Left renal cortex interstitium (tissue), 4 donors: ENCODE measurements at places on chromosomes 6 and 20.

DNA sequence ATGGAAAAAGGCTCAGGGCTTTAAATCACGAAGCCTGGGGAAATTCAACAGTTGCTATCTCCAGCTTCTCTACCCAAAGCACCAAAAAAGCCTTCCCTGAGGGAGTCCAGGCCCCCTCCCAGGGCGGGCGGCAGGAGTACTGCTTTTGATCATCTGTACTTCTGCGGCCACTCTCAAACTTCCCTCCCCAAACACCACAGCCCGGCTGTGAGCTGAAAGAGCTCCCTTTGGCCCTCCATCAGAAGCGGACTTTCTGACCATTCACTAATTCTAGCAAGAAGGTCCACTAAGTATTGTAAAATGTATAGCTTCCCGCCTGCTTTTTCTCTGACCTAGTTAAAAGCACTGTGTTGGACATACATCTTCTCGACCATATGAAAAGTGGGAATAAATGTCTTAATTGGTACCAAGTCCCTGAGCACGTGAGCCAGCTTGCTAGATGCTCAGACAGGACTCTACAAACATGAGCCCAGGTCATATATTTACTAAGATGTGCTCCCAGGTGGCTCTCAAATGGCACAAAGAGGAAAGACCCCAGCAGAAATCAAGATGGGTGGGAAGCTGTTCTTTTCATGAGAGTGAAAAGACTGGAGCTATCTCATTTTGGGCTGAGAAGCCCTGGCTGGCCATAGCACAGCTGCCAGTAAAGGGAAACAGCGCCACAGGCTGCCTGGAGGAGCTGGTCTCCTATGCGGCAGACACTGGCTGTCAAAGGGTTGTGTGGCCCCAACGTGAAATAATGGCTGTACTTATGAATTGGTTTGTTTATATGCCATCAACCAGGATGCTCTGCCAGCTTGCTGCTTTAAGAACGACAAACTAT is 58.6 kb downstream of the GFOD1 start:
- DNase-seq, result no peak

DNA sequence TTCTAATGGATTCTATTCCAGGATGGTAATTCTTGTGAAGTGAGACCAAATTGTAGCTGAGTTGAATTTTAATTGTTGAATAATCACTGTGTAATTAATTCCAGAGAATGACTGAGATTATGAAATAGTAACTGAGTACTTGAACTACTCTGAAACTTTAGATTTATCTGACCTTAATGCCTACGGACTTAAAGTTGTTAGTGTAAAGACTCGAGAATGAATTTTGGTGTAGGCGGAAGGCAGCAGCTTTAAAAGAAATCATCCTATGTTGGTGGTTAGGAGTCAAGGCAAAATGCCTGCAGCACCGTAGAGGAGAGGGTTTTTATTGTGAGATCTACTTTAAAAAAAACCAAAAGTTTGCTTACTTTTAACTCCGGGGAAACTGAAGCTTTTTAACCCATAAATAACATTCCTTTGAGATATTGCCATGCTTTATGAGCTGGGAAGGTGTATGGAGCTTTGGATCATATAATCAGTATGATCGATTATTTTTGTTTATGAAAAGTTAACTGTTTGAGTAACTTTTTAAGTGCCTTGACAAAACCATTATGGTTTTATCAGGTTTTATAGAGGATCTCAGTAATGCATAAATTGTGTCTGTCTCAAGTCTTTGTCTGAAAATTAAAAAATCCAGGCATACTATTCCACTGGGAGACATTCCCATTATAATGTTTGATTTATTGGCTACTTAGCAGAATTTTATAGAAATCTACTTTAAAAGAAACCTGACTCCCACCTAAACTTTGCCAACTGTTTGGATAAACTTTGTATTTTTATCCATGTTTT is 46.1 kb downstream of the MYO6 start:
- DNase-seq, result no peak

- DNase-seq, result no peak
These were observed 12.8 kb downstream of the TEAD3 start for GRCh38 chr6:35483893-35484645.

DNA sequence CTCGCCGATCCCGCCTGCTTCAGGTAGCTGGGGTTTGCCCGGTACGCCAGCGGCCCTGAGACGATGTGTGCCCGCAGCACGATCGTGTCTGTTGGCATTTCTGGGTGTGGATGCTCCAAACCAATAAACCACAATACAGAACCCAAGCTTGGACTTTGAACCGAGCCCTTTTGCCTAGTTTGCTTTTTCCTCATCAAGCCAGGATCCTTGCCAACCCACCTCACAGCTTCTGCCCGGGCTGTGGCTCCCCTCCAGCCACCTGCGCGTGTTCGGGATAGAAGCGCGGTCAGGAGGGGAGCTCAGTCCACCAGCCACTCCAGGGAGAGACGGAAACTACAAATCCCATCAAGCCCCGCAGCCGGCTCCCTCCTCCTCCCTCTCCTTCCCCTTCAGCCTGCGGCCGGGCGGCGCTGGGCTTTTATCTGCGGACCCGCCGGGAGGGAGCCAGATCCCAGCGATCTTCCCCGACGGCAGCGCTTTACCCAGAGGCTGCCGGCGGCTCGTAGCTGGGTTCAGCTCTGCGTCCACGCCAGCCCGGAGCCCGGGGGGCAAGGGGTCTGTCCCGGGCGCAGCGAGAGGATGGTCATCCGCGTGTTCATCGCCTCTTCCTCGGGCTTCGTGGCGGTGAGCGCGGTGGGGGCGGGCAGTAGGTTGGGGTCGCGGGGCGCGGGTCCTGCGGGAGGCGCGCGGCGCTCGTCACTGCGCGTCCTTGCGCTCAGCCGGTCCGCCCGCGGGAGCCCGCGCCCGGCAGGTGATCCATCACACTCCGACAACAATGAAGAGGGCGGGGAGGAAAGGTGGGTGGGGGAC is at the start of gene SH3BGRL2:
SH3BGRL2 (plus strand) TSS at position 447 of the 810 bp plus-strand sequence; CDS start at position 580, 133 bp downstream.
- DNase-seq, result peak; percentile 56

DNA sequence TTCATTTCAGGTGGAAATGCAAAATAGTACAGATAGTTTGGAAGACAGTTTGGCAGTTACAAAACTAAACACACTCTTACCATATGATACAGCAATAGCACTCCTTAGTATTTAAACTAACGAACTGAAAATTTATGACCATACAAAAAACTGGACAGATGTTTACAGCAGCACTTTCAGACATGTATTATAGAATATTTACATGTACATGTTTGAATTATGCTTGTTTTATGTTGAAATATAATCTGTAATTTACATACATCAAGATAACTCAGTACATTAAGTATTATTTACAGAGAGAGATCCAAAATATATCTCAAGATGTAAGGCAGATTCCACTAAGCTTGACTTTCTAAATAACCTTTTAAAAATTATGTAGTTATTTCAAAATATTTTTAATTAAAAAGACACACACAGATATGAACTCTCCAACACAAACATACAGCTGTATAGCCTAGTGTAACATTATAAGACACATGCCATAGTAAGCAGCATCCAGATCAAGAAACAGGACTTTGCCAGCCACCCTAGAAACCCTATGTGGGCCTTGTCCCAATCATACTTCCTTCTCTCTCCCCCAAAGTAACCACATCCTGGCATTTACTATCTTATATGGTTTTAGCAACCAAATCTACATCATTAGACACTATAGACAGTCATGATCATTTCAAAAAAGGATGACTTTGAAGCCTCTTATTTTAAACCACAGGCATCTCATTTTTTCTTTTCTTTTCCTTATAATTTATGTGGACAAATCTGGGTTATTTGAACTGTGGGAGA is 82.2 kb downstream of the MAN1A1 start:
- DNase-seq, result no peak

GRCh38 chr6:11992086-11992485 is 20.0 kb upstream of the HIVEP1 start:
- DNase-seq, result no peak

DNA sequence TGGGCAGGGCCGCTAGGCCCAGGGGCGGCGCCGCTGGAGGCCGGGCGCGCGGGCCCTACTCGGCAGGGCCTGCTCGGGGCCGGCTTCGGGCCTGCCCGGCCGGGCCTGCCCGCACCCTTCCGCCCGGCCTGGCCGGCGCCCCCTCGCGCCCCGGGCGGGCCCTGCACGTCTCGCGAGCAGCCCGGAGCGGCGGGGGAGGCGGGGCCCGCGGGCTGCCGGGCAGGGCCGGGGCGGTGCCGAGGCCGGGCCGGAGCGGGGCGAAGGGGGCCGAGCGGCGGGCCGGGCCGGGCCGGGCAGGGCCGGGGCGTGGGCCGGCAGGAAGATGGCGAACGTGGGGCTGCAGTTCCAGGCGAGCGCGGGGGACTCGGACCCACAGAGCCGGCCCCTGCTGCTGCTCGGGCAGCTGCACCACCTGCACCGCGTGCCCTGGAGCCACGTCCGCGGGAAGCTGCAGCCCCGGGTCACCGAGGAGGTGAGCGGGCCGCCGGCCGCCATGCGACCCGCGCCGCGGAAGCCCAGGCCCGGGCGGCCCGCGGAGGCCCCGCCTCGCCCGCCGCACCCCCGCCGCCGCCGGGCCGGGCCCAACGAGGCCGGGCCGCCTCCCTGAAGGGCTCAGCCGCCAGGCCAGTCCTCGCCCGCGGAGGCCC is at the start of gene NPEPL1:
NPEPL1 (plus strand) TSS at position 222 of the 647 bp plus-strand sequence; CDS start at position 323, 101 bp downstream.
- no peak for DNase-seq

- no peak for DNase-seq
These were observed 31.3 kb upstream of the MYLIP start for GRCh38 chr6:16097382-16098171.

DNA sequence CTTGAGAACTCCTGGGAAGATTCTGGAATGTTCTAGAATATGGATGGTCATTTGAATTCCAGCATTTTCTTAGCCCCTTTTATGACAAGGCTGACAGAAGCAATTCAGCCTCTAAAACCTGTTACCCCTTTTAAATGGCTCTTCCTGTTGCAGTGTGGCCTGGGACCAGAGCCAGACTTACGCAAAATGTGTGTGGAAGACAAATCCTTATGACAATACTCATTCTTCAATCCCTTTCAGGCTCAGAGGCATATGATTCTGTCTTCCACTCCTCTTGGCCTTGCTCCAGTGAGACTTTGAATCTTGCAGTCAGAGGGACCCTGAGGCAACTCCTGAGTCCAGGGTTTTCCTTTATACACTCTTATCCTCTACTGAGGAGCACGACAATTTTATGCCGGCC is 287.0 kb downstream of the CLIC5 start:
- no peak for DNase-seq

GRCh38 chr6:149052350-149053106 is 265.0 kb upstream of the TAB2 start:
- no peak for DNase-seq

DNA sequence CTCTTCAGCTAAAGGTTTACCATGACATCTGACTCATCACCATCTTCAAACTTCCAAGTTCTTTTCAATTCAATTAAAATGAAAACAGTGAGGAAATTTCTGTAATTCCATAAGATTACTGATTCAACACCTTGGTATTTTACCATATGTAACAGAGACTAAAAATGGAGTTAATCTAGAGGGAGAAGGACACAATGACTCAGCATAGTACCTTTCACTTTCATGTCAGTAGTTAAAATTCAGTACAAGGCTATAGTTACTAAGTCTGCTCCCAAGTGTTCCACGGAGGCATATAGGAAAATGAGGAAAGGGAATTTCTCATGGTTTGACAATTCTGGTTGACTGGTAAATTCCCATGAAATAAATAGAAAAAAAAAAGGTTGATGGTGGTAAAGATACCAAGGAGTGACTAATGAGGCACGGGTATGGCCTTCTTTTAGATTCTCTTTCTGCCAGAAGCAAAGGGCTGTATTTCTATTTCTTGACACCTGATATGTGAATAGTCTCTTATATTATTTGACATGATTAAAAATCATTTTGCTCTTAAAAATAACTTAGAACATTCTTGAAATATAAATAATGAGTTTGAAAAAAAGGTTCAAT is 526.7 kb upstream of the ADGRB3 start:
- no peak for DNase-seq

- DNase-seq, result no peak
These were observed 544.6 kb downstream of the ADGRB3 start for GRCh38 chr6:69179681-69180080.

- no peak for DNase-seq
These were observed 166.4 kb downstream of the CD24 start for GRCh38 chr6:106807947-106808611.

- no peak for DNase-seq
These were observed 5.3 kb upstream of the TCP11 start for GRCh38 chr6:35146453-35146852.

DNA sequence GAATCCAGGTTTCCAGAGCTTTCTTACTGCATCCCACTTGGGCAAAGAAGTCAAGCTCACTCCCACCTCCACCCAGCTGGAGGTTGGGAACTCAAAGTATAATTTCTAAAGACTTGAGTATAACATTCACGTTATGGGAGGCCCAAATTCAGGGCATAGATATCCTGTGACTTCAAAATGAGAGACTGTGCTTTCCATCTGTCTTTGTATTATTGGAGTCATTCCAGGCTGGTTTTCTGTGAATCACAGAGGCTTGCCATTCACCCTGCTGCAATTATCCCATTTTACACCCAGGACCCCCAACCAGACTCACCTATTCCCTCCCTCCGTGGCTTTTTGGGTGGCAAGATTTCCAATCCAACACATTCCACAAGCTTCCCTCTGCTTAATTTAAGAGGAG is 19.3 kb upstream of the SRC start:
- DNase-seq, result no peak

DNA sequence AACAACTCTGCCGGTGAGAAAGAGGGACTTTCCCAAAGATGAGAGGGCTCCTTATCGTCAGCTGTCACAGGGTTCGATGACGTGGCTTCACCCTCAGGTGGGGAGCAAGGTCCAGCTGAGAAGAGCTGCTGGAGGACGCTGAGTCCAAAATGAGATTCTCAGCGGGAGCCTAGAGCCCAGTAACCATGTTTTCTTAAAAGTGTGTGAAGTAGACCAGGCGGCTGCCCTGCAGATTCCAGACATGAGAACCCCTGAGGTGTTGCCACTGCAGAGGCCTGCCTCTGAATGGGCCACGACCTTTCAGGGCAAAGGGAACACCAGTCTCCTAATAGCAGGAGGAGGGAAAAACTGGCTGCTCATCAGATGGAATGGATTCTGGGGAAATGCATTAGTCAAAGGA is 375.1 kb downstream of the BTBD9 start:
- DNase-seq, result no peak

- no peak for DNase-seq
These were observed 242.8 kb upstream of the RGS17 start for GRCh38 chr6:153373869-153374268.

DNA sequence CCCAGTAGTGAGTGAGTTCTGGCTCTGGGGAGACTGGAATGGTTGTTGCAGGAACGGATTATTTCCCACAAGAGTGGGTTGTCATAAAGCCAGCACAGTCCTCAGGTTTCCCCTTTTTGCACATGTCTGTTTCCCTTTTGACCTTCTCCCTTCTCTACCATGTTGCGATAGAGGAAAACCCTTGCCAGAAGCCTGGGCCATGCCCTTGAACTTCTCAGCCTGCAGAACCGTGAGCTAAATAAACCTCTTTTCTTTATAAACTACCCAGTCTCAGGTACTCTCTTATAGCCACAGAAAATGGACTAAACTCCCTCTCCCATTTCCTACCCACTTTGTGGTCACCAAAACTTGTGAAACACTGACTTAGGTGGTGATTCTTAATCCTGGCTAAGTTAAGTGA is 7.2 kb upstream of the PPP1R16B start:
- no peak for DNase-seq

DNA sequence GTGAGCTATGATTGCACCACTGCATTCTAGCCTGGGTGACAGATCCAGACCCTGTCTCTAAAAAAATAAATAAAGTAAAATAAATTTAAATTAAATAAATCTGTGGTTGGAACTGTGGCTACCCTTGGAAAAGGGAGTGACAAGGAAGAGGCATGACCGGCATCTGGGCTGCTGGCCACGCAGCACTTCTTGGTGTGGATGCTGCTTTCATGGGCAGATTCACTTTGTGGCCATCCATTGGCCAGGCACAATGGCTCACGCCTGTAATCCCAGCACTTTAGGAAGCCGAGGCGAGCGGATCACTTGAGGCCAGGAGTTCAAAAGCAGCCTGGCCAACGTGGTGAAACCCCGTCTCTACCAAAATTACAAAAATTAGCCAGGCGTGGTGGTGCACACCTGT is 16.1 kb downstream of the EBF4 start:
- no peak for DNase-seq
